Stimulated activated CD8-positive, alpha-beta memory T cell treated with anti-CD3 and anti-CD28 coated beads, Interleukin-4, amount 100 ng/mL, for 48 hours (primary cell): ENCODE measurements at places on chromosomes 6 and 20.

- peak; percentile 47 for DNase-seq
Measured at GRCh38 chr20:62980970-62981369, 25.8 kb downstream of the BHLHE23 start.

DNA sequence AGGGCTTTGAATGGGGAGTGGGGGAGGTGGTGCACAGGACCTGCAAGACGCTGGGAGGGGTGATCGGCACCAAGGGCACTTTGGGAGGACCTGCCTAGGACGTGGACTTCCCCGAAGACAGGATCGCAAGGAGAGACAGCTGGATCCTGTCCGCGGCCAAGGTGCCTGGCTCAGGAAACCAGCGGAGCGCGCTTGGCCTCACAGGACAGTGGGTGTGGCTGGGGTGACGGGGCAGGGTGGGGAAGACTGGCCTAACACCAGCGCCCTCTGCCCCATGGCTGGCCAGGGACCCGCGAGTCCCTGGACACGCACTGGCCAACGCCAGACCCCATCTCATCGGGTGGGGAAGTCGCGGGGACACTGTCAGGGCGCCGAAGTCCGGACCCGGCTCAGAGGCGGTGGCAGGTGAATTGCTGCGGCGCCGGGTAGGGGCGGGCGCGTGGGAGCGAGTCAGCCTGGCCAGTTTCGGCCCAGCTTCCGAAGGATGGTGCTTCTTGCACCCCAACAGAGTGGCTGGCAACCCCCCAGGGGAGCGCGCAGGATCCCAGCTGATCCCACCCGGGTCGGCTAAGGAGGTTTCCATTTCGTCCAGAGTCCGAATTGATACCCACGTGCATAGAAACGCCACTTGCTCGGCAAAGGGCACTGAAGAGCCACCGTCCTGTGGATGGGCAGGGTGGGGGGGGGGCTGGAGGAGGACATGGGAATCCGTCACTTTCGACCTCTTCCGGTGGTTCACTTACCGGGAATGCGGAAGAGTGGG lies 785 bp upstream of the THBD start:
- no peak for DNase-seq

GRCh38 chr6:138814179-138814834 lies 18.4 kb downstream of the ECT2L start:
- DNase-seq, result no peak

GRCh38 chr6:143328876-143329275 lies 121.6 kb downstream of the ADAT2 start:
- no peak for DNase-seq

DNA sequence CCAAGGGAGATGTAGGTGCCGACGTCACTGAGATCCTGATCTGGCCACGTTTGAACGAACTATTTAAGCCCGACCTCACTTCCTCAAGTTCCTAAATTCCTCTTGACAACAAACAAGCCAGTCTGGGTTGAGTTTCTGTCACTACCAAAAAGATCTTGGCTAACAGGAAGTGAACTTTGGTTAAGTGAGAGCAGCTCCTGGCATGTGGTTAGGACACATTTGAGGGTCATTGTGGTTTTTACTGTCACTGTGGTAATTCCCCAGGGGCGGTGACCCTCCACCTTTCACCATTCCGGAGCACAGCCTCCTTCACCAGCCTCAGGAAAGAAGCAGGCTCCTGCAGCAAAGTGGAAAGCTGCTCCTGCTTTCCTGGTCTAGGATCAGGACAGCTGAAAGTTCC lies 43.1 kb upstream of the ZNF831 start:
- DNase-seq, result peak; percentile 43

DNA sequence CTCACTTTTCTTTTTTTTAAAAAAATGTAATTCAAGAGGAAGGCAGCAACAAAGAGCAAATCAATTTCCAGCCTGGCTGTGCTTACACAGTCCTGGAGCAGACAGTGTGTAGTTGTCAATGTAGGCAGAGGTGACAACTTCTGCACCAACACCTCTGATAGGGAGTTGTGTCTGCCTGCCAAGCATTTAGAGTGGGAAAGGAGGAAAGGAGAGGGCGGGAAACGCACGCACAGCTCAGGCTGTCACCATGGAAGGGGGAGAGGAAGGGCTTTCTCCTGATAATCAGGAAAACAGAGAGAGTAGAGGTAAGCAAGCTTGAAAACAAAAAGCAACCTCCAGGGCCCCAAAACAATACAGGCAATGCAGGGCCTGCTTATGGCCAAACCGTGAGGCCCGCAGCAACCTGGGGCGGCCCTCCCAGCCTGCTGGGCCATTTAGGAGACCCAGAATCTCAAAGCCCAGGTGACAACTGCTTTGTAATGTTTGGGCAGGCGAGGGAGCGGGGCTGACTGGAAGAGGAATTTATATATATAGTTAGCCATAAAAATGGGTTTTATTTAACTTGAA lies 41.5 kb upstream of the GFOD1 start:
- DNase-seq, result no peak

GRCh38 chr6:13299918-13300317 lies 28.4 kb downstream of the TBC1D7 start:
- DNase-seq, result no peak

- no peak for DNase-seq
Measured at GRCh38 chr20:31739550-31739977, 474 bp downstream of the TPX2 start.

DNA sequence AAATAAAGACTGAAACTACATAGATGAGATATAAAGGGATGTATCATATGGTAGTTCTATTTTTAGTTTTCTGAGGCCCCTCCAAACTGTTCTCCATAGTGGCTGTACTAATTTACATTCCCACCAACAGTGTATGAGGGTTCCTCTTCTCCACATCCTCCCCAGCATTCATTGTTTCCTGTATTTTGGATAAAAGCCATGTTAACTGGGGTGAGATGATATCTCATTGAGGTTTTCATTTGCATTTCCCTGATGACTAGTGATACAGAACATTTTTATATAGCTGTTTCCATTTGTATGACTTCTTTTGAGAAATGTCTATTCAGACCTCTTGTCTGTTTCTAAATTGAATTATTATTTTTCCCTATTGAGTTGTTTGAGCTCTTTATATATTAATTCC lies 229.3 kb downstream of the RFPL4B start:
- no peak for DNase-seq

DNA sequence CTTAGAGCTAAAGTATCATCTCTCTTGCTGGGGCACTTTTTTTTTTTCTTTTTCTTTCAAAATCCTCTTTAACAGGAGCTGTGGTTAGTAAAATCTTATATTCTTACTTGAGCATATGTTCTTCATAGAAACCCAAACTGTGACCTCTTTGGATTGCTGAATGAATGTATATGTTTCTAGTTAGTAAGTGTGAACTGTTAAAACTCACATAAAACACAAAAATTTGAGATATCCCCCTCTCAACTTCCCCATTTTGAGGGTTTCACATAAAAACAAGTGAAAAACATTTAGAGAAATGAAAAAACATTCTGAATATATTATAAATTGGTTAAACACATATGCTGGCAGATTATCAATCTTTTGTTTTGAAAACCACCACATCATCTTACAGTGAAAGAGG lies 78.1 kb downstream of the INSM1 start:
- no peak for DNase-seq

GRCh38 chr20:41147767-41148191 lies 10.4 kb downstream of the PLCG1 start:
- no peak for DNase-seq

- no peak for DNase-seq
Measured at GRCh38 chr6:18326001-18326400, 61.1 kb upstream of the RNF144B start.

DNA sequence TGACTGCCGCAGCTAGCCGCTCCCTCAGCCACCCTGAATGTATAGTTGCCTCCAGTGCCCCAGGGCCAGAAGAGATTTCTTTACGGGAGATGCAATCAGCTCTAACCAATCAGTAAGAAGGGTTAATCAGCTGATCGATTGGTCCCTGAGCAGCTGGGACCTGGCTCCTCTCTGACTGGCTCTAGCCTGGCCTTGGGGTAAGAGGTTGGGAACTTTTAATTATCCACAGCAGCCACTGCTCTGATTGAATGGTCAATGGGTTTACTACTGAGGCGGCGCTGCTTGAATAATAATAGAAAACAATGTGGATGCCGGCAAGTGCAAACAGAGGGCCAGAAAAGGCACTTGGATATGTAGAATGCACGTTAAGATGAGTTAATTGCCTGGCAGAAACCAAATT lies 99.8 kb downstream of the TFAP2A start:
- DNase-seq, result no peak

GRCh38 chr6:157756708-157757429 lies 66.2 kb upstream of the SNX9 start:
- peak; percentile 89 for DNase-seq

- no peak for DNase-seq
Measured at GRCh38 chr20:19349879-19350278, 137.4 kb downstream of the SLC24A3 start.

GRCh38 chr6:127272576-127272975 lies 5.9 kb downstream of the RNF146 start:
- no peak for DNase-seq

GRCh38 chr6:22471132-22471690 lies 98.2 kb upstream of the HDGFL1 start:
- DNase-seq, result no peak

- peak; percentile 72 for DNase-seq
Measured at GRCh38 chr6:34391786-34392496, 528 bp downstream of the NUDT3 start.

DNA sequence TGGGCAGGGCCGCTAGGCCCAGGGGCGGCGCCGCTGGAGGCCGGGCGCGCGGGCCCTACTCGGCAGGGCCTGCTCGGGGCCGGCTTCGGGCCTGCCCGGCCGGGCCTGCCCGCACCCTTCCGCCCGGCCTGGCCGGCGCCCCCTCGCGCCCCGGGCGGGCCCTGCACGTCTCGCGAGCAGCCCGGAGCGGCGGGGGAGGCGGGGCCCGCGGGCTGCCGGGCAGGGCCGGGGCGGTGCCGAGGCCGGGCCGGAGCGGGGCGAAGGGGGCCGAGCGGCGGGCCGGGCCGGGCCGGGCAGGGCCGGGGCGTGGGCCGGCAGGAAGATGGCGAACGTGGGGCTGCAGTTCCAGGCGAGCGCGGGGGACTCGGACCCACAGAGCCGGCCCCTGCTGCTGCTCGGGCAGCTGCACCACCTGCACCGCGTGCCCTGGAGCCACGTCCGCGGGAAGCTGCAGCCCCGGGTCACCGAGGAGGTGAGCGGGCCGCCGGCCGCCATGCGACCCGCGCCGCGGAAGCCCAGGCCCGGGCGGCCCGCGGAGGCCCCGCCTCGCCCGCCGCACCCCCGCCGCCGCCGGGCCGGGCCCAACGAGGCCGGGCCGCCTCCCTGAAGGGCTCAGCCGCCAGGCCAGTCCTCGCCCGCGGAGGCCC lies at the start of gene NPEPL1:
TSS of gene NPEPL1 (plus strand) at position 222 of the 647 bp plus-strand sequence. CDS start at position 323, 101 bp downstream.
- DNase-seq, result peak; percentile 74

DNA sequence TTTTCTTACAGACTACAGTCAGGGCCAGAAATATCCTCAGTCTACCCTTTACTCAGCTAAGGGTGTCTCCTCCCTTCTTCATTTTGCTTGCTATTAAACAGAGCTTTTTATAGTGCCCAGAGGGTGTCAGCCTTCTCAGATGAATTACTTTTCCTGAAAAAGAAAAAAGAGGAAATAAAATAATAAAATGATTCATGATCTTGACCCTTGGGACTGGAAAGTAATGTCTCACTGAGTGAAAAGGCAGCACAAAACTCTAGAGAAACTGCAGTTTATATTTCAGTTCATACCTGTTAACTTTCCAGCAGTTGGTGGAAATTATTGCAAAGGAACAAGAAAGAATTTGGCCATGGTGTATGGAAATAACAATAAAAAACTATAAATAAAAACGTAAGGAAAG lies 170.6 kb downstream of the IBTK start:
- DNase-seq, result no peak

- DNase-seq, result no peak
Measured at GRCh38 chr6:89258912-89259311, 41.8 kb upstream of the GABRR1 start.

GRCh38 chr6:121780325-121781321 lies 345.2 kb downstream of the GJA1 start:
- DNase-seq, result no peak

DNA sequence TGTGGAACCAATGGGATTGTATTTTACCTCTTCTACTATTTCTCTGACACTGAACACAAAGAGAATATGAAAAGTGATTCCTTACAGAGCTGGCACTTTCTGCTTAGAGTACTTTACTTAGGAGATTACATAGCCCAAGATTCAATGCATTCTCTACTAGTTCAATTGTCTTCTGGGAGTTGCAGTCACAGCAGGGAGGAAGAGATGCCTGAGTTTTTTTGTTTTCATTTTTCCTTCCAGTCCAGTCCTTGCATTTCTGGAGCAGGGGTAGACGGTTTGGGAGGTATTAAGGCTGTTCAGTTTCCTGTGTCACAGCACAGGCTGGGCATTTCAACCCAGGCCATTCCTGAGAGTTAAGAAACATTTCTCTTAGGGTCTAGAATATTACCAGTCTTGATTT lies 42.0 kb upstream of the SLC2A12 start:
- no peak for DNase-seq

DNA sequence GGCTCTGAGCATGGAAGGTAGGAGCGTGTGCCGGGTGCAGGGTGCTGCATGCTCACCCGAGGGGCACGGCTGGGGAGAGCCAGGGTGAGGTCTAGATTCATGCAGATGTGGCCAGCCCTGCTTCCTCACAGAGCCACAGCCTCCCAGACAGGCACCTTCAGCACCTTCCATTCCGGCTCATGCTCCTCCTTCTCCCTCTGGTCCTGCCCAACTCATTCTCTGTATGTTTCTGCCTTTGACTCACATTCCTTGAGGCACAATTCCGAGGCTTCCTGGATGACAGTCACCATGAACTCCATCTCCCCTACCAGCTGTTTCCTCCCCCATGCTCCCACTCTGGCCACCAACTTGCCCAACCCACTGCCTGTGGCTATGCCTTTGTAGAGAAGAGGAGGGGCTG lies 35.4 kb downstream of the DACT2 start:
- no peak for DNase-seq

GRCh38 chr6:33254591-33254990 lies 17.1 kb downstream of the VPS52 start:
- DNase-seq, result no peak

DNA sequence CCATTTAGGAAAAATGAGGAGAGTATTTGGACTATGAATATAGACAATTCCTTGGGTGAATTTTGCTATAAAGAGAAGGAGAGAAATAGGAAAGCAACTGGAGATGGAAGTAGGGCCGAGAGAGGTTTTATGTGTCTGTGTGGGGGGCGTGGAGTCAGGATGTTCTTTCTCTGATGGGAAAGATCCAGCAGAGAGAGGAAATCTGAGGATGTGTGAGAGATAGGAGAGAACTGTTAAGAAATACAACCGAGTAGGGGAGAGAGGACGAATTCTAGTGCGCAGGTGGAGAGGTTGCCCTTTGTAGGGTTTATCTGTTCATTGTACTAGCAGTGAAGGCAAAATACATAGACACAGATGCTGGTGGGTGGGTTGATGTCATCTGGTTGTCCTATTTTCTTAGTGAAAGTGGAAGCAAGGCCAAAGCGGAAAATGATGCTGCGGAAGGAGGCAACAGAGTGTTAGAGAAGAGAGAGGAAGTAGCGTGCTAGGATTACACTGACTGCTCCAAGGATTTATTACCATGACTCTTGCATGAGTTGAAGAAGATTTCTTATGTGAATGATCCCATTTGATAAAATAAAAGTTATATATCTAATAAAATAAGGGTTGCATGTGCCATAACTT lies 57.7 kb downstream of the CLVS2 start:
- no peak for DNase-seq
